ENCODE measurements at places on chromosomes 11 and 22.

GRCh38 chr22:35046744-35047462 lies 19.1 kb upstream of the ISX start:
- DNase-seq: no peak

- DNase-seq: no peak
These were observed 466.8 kb downstream of the SOX6 start for GRCh38 chr11:15889363-15890030.

DNA sequence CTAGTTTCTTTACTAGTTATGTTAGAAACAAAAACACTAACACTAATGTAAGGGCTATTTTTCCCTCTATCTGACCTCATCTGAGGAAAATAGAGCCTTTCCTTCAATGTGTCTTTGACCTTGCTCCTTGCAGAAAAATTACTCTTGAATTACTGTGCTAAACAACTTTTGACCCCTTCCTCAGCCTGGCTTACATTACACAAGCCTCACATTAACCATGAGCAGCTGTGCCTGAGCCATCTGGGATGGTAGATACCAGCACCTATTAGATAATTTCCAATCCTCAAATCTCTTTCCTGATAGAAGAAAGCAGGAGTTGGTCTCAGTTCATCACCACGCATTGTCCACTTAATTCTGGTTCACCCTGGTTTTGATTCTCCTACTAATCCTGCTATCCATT lies 134.4 kb upstream of the NCAM1 start:
- DNase-seq: no peak

GRCh38 chr11:74592441-74593362 lies at the start of gene POLD3:
POLD3 (plus strand) TSS chr11:74592582; CDS start chr11:74592659, 77 bp downstream.
- peak; percentile 89 for DNase-seq

DNA sequence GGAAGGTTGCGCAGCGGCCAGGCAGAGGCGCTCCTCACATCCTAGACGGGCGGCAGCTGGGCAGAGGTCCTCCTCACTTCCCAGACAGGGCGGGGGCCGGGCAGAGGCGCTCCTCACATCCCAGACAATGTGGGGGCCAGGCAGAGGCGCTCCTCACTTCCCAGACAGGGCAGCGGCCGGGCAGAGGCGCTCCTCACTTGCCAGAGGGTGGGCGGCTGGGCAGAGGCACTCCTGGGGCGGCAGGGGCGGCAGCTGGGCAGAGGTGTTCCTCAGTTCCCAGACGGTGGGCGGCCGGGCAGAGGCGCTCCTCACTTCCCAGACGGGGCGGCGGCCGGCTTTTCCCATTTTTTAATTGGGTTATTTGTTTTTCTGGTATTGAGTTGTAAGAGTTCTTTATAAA lies 20.2 kb upstream of the PTS start:
- DNase-seq: no peak

- no peak for DNase-seq
These were observed 111.5 kb upstream of the CLMP start for GRCh38 chr11:123306531-123306930.

DNA sequence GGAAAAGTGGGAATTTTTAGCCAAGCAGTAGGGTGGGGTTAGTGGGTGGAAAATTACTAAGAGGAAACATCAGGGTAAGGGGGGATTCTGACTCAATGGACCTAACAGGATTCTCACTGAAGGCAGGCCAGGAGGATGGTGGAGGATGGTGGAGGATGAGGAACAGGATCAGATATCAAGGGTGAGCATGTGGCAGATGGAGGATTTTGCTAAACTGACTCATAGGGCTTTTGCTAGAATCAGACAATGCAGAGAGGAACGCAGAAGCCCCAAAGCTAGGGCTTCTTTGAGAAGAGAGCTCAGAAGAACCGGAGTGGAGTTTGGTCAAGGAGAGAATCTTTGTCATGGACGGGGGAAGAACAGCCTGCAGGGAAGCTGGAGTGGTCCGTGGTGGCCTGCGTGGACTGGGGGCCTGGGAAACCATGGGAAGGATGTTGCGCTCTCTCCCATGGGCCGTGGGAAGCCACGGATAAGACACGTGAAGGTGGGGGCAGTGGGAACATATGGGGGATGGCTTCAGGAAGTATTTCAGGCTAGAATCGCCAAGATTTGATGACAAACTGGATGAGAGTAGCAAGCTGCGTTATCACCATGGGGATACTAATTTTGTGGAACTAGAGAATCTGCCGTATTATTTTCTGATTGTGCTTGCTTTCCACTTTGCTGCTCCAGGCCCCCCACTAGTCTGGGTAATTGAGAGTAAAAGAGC lies 165.2 kb downstream of the LDLRAD3 start:
- no peak for DNase-seq

GRCh38 chr22:41939981-41940831 lies 6.7 kb downstream of the CENPM start:
- peak; percentile 44 for DNase-seq

- no peak for DNase-seq
These were observed 55.8 kb upstream of the ADSL start for GRCh38 chr22:40290516-40290915.

DNA sequence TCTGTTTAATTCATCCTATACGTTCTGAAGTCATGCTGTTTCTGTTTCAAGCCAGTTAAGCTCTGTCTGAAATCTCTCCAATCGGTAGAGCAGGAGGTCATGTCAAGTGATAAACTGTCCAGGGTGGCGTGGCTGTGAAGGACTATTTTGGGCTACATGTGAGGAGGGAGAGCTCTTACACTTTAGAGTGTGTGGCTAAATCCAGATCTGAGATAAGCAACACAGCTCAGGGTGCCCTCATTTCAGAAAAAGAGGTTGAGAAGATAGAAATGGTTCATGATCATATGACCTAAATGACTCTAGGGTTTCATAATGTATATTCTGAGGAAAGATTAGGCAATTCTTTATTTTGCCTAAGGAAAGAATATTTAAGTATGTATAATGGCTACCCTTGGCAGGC lies 8.4 kb downstream of the BLID start:
- peak; percentile 41 for DNase-seq

GRCh38 chr22:47113853-47114415 lies 351.5 kb downstream of the TBC1D22A start:
- no peak for DNase-seq

GRCh38 chr11:83678831-83679584 lies 392.8 kb upstream of the CCDC90B start:
- no peak for DNase-seq

DNA sequence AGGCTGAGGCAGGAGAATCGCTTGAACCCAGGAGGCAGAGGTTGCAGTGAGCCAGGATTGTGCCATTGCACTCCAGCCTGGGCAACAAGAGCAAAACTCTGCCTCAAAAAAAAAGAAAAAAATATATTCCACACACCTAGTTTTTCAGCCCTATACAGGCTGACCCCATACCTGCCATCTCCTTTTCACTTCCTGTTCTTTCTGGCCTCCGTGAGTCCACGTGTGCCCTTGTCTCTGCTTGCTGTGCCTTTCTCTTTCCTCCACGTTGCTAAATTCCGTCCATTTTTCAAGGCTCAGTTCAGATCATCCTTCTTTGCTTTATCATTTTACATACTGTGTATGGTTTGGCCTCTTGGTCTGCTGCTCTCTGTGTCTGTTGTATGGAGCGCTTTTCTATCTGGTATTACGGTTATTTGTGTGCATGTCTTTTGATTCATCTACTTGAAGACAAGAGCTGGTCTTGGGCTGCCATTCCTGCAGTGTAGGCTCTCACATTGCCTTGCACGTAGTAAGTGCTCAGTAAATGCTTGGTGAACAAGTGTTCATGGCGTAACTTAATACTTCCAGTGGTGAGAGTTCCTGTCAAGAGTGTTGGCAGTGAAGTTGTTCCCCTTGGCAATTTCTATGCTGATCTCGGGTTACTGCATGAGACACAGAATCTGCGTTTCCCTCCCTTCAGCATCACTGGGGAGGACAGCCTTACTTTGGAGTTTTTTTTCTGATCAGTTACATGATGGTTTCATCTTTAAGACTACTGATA lies 57.5 kb downstream of the PTPRJ start:
- no peak for DNase-seq

Measured in inflammatory macrophage (primary cell).